SW 1271 (cell line): ENCODE measurements at places on chromosomes 13 and 19.
A peak's percentile ranks its signal among the peaks of the same experiment; 100 is the strongest.

GRCh38 chr13:100895651-100896050 is 221.1 kb upstream of the TMTC4 start:
- no peak for DNase-seq

DNA sequence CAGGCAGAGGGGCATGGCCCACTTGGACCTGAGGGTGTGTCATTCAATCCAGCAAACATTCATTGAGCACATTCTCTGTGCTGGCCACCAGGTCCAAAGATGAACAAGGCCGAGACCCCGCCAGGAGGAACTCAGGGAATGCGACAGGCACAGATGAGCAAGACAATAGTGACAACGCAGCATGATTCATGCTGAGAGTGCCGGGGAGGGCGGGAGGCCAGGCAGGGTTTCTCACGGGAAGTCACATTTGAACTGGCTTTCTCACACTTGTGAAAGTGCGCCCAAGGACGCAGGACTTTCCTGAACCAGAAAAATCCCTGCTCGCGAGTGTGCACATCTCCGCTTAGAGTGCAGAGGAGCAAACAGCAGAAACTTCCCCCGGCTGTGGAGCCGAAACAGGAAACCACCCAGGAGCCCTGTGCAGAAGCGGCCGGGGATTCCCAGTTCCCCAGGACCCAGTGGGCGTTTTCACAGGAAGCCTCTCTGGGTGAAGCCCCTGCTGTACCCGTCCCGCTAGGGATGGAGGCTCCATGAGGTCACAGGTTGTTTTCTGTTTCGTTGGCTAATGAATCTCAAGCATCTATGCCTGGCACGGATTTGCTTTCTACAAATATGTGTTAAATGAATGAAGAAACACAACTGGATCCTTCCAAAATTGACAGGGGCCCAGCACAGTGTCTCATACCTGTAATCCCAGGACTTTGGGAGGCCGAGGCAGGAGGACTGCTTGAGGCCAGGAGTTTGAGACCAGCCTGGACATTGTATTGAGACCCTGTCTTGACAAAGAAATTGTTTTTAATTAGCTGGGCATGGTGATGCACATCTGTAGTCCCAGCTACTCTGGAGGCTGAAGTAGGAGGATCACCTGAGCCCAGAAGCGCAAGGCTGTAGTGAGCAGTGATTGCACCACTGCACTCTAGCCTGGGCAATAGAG is 68.4 kb upstream of the TM9SF2 start:
- peak; percentile 88 for DNase-seq

DNA sequence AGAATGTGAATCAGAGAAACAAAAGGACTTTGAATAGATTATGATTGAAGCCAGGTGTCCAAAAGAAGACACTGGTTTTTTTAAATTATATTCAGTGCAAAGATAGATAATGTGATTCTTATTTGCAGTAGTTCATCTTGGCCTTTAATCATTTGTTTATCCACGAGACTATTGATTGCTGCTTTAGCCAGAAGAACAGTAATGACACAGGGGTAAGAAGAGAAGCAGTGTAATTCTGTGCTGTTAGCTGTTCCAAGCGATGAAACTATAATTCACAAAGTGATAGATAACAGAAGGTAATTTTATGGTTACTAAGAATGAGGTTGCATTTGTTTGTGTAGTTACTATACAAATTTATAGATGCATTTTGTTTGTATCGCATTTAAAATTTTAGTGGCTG is 311.6 kb downstream of the MZT1 start:
- no peak for DNase-seq

- DNase-seq, result no peak
Observed at GRCh38 chr19:2410023-2410422, 17.4 kb downstream of the TIMM13 start.

GRCh38 chr13:29548722-29549121 is 46.8 kb downstream of the SLC7A1 start:
- DNase-seq, result no peak

- DNase-seq, result no peak
Observed at GRCh38 chr13:32033744-32034143, 2.2 kb downstream of the FRY start.

DNA sequence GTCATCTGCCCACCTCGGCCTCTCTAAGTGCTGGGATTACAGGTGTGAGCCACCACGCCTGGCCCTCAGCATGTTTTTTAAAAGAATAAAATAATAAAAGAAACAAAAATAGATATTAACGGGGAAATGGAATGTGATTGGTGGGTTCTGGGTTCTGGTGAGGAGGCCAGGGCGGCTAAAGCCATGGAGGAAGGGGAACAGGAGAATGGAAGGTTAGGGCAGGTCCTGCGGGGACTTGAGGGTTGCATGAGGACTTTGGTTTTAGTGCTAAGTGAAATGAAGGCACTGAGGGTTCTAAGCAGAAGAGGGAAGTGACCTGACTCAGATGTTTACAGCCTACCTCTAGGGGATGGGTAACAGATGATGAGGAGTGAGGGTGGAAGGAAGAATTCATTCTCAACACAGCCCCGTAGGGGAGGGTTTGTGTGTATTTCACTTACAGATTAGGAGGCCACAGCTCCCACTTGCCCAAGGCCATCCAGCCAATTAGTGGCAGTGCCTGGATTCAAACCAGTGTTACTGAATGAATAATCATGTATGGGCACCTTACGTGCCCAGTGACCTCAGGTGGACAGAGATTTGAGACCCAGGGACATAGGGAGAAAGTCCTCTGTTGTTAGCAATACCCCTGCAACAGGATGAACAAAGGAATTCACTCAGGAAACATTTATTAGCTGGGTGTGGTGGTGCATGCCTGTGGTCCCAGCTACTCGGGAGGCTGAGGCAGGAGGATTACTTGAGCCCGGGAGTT is 6.7 kb upstream of the MRPL4 start:
- no peak for DNase-seq

DNA sequence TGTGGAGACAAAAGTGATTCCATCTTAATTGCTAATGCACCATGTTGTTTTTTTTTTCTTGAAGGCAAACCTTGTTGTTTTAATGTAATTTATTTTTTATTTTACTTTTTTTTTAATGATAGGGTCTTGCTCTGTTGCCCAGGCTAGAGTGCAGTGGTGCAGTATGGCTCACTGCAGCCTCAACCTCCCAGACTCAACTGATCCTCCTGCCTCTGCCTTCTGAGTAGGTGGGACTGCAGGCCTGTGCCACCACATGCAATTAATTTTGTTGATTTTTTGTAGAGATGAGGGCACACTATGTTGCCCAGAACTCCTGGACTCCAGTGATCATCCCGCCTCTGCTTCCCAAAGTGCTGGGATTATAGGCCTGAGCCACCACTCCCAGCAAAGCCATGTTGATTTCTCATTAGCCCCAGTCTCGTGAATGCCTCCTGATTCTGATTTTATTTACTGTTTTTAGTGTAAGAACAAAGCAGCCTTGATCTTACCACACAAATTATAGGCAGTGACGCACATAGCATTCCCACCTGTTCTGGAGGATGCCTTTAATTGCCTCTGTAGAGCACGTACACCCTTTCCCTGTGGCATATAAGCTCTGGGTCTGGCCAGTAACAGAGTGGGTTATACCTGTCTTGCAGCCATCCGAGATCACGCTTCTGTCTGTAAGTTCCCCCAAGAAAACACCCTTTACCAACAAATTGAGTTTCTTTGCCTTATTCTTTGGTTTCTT is 150.4 kb downstream of the GGACT start:
- no peak for DNase-seq
